DMS53 (cell line): ENCODE measurements at places on chromosomes 12 and 14.

DNA sequence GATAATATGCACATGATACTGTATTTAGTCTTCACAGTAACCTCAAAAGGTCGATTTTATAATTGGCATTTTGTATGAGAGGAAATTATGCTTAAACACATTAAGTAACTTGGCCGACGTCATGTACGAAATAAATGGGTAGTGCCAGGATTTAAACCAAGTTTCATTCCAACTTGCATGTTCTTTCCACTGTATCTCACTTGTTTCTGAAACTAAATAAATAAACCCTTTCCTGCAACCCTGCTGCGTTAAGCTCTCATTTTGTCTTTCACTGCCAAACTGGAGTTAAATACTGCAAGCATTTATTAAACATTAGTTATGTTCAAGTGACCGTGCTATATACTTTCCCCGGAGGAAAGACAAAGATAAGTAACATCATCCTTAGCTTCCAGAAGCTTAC, 293.9 kb upstream of the PRKD1 start:
- DNase-seq, result no peak

GRCh38 chr14:20438664-20439063, 2.7 kb upstream of the KLHL33 start:
- no peak for DNase-seq

DNA sequence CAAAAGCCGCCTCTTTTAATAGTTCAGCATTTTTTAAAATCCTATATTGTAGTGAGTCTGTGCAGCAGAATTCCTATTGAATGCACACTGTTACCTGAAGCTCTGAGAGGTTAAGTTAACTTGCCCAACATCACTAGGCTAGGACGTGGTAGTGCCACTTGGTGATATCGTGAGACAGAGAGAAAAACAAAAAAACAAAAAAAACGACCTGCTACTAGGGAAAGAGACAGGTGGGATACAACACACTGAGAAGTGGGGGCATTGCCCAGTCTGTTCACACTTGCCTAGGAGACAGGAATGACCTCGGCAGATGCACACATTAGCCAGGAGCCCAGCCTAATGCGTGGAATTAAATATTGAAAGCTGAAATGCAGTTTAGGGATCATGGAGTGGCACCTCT, 129.7 kb upstream of the CCND2 start:
- DNase-seq, result peak; percentile 91

- DNase-seq, result no peak
Measured at GRCh38 chr12:50564237-50564947, 59.6 kb downstream of the DIP2B start.

- DNase-seq, result no peak
Measured at GRCh38 chr12:118175823-118176447, 40.0 kb downstream of the PEBP1 start.

GRCh38 chr12:55733858-55734257, 5.0 kb upstream of the CD63 start:
- DNase-seq, result no peak

GRCh38 chr14:104423701-104424405, 155.7 kb upstream of the C14orf180 start:
- no peak for DNase-seq

DNA sequence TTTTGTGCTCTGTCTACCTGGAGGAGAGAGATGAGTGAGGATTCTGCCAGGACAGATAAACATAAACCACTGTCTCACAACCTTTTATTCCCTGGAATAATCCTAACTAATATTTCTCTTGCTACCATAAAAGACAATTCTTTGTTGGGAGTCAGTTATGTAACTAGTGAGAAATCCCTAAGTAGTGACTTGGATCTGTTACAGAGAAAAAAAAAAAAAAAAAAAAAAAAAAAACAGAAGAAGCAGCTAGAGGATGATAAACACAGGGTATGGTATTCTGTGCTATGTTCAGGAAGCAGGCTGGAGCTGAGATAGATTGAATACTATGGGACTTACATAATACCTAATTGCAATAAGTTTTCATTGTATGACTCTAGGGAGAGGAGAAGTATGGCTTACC, 178.7 kb downstream of the CNTN1 start:
- no peak for DNase-seq

GRCh38 chr14:80465546-80466220, 254.4 kb upstream of the DIO2 start:
- no peak for DNase-seq

DNA sequence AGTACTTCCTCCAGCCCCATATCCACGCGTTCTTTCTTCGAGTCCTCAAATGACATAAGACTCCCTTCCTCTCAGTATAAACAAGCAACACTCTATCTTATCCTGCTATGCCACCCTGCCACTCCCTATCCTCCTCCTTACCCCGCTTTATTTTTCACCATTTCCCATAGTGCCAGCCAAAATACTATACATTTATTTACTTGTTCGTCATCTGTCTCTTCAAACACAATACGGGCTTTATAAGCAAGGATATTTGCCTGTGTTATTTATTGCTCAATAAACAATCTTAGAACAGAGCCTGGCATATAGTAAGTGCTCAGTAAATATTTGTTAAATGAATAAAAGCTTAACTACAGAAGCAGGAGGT, 444.9 kb downstream of the EGLN3 start:
- peak; percentile 23 for DNase-seq

DNA sequence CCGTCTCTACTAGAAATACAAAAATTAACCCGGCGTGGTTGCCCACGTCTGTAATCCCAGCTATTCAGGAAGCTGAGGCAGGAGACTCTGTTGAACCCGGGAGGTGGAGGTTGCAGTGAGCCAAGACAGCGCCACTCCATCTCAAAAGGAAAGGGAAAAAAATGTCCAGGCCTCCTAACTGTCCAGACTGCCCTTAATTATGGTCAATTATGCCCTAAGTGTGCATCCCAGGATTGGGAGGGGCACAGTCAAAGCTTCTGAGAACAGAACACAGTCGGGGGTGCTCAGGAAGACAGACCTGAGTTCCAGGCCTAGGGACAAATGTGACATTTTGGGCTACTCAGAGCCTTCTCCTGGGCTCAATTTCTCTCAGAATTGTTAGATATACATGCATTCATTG, 31.8 kb upstream of the SMUG1 start:
- DNase-seq, result no peak

DNA sequence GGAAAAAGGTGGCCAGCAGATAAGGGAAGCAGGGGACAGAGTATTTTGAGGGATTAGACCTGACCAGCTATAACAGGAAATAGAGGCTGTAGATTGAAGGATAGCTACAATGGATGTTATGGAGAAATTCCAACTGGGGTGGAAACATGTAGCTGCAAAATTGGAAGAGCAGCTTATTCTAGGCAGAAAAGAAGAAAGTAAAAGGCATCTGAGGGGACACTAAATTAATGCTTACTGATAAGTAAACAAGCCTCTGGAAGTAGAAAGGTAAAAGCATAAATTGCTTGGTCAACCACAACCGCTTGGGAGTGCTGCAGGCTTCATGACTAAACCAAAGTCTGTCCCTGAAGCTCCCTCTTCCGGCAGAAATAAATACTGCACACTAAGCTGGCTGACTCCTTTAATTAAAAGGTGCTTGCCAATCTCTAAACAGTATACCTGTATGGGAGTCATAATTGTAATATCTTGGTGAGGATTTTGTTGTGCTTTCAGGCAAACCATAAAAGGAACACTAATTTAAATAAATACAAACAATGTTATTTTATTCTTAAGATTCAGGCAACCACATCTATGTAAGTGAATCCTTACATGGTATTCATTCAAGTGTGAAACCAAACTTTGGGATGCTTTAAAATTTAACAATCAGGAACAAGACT, 7.7 kb downstream of the UBC start:
- no peak for DNase-seq

- no peak for DNase-seq
Measured at GRCh38 chr12:101832030-101832429, 1.3 kb upstream of the GNPTAB start.

GRCh38 chr14:97331526-97331925, 534.3 kb downstream of the VRK1 start:
- DNase-seq, result no peak

DNA sequence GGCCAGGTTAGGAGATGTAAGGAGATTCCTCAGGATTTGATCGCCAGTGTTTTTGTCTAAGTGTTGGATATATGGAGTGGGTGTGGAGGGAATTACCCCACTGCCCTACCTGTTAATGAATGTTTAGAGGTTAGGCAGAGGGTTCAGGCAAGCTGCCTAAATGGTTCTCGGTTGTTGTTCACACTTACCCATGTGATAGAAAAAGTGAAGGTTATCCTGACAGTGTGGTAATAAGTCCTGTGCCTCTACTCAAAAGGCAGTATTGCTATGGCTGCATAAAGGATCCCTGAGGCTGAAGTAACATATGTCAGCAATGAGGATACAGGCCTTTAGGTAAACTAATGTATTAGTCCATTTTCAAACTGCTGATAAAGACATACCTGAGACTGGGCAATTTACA, 112.0 kb downstream of the GPHN start:
- no peak for DNase-seq

GRCh38 chr12:6716874-6717437, 6.9 kb upstream of the COPS7A start:
- DNase-seq, result no peak

- no peak for DNase-seq
Measured at GRCh38 chr12:109753054-109753401, 39.4 kb downstream of the FAM222A start.

GRCh38 chr12:1030779-1031178, 39.8 kb downstream of the ERC1 start:
- DNase-seq, result no peak

GRCh38 chr14:46344327-46344937, 307.1 kb downstream of the RPL10L start:
- DNase-seq, result peak; percentile 66
